ENCODE measurements at places on chromosomes 2 and 18. TPM values are rescaled to one million over a fixed set of nuclear protein-coding genes. Genes with fewer than 3 reads are reported as not detected.

- peak; percentile 79 for DNase-seq
These were observed 38.7 kb downstream of the PKDCC start for GRCh38 chr2:42086500-42086953.

- DNase-seq: no peak
These were observed 33.6 kb upstream of the CD28 start for GRCh38 chr2:203672856-203673255.

CD28 gene
- 1.9 TPM for polyA plus RNA-seq

- no peak for DNase-seq
These were observed 10.5 kb downstream of the TMEM198 start for GRCh38 chr2:219554350-219554749.

DNA sequence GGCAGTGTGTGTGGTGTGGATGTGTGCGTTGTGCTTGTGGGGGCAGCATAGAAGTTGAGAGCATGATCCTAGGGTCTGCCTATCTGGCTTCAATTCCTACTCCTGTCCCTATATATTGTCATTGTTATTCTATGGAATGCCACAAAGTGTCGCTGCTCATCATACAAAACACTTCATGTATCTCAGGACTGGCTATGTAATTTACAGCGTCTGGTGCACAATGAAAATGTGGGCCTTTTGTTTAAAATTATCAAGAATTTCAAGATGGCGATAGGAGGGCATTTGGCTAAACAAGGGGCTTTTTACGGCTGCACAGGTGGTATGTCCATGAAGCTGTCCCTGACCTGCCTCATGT lies 3.4 kb downstream of the SERPINB2 start:
- no peak for DNase-seq

GRCh38 chr2:151953467-151953866 lies 125.2 kb upstream of the ARL5A start:
- DNase-seq: no peak

DNA sequence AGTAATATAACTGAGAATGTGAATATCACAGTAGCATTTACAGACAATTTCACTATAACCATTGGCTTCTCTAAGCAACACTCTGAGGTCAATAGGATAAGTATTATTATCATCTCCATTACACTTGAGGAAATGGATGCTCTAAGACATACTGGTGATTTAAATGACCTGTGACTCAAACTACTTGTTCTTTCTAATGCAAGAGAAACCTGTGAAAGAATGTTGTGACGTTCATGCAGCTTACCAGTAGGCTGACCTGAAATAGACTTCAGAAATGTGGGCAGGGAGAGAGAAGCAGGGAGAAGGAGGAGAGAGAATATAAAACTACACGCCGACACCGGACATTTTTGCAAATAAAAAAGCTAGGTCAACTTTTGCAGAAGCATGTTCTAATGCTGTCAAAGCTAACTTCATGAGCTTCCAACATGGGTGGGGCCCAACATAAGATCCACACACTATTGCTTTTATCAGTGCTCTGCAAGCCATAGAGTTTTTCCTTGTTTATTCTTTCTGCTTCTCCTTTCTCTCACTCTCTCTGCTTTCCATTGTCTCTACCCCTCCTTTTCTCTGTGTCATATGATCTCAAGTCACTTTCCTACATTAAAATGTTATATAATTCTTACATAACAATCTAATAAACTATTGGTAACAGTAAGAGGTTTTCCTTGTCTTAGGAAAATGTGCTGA lies 217.6 kb upstream of the FN1 start:
- no peak for DNase-seq

GRCh38 chr2:103166456-103167324 lies 404.9 kb downstream of the TMEM182 start:
- no peak for DNase-seq

- DNase-seq: no peak
These were observed 47.6 kb downstream of the MAPK4 start for GRCh38 chr18:50607378-50607926.

- no peak for DNase-seq
These were observed 259.4 kb downstream of the GBX2 start for GRCh38 chr2:235908826-235909225.

DNA sequence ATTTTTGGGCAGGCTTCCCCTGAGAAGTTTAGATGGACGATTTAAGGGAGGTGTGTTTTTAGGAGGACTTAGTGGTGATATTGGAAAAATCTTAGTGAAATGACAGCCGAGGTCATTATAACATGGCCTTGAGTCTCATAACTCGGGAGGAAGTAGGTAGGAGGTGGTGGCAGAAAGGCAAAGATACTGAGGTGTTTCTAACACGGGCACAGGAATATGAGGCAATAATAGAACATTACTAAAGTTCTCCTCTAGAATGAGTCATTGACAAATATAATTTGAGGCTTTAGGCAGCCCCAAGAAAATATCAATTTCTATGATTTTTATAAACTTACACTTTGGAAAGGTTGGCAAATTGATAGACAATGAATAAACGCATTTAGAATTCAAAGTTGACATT lies 146.1 kb upstream of the ZEB2 start:
- no peak for DNase-seq

THSD7B gene
- polyA plus RNA-seq: 5.4 TPM

GRCh38 chr18:77151772-77152520 lies 19.4 kb upstream of the MBP start:
- no peak for DNase-seq

- no peak for DNase-seq
These were observed 52.7 kb upstream of the CALCRL start for GRCh38 chr2:187500585-187501359.

DNA sequence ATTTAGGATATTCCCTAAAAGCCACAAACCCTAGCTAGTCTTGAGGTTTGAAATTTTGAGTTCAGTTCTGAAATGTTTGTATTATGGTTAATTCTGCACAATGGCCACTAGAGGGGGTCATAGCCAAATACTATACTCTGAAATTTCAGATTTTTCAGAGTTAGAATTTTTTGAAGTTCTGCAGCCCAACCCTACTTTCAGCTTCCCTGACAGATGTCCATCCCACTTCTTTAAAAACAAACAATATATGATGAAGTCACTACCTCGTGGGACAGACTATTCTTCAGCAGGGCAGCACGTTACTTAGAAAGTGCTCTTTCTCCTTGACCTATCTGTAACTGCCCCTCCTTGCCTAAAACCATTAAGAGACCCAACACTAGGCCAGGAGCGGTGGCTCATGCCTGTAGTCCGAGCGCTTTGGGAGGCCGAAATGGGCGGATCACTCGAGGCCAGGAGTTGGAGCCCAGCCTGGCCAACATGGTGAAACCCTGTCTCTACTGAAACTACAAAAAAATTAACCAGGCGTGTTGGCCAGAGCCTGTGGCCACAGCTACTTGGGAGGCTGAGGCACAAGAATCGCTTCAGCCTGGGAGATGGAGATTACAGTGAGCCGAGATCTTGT lies 48.2 kb upstream of the PAPOLG start:
- DNase-seq: peak; percentile 26
